ENCODE measurements at places on chromosomes 5 and 9. TPM values are rescaled to one million over a fixed set of nuclear protein-coding genes. Genes with fewer than 3 reads are reported as not detected.

GRCh38 chr9:88259001-88259400, 120.7 kb upstream of the SPATA31C2 start:
- no peaks in the 10 kb centered on the region for H3K36me3 ChIP-seq
- no peak for DNase-seq
- no peak overlapping the region for H3K27ac ChIP-seq
- H3K4me1 ChIP-seq = no peaks in the 10 kb centered on the region

- no peaks in the 10 kb centered on the region for H3K4me1 ChIP-seq
- DNase-seq = no peak
- no peaks in the 10 kb centered on the region for H3K27me3 ChIP-seq
- no peak overlapping the region for H3K27ac ChIP-seq
- no peak overlapping the region for H3K4me3 ChIP-seq
- no peaks in the 10 kb centered on the region for H3K36me3 ChIP-seq
These were observed 71.2 kb upstream of the TBC1D2 start for GRCh38 chr9:98326459-98327248.

The TUBB4B gene
- 86.9 TPM for total RNA-seq

The SLC28A3 gene
- total RNA-seq = 0.39 TPM

The COL5A1 gene
- total RNA-seq = 108 TPM

DNA sequence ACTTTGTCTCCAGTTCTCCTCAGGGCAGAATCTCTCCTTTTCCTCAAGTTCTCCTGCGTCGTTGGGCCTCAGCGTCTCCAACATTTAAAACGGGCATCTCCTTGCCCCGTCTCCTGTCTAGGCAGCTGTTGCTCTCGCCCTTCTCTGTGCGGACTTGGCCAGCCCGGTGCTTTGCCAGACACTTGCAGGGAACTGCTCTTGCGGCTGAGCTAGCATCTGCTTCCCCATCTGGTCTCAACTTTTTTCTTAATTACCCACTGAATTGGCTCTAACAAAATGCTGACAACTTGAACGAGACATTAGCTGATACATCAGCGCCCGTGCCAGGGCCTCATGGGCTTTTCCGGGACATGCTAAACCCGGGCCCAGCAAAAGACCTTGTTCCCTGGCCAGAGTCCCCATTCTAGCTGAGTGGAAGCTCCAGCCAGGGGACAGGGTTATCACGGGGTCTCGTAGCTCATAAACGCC, 25.1 kb downstream of the ZNF618 start:
- H3K36me3 ChIP-seq = no peaks in the 10 kb centered on the region
- DNase-seq = no peak
- no peaks in the 10 kb centered on the region for H3K27me3 ChIP-seq
- peak overlapping the region; percentile 14 for H3K27ac ChIP-seq

DNA sequence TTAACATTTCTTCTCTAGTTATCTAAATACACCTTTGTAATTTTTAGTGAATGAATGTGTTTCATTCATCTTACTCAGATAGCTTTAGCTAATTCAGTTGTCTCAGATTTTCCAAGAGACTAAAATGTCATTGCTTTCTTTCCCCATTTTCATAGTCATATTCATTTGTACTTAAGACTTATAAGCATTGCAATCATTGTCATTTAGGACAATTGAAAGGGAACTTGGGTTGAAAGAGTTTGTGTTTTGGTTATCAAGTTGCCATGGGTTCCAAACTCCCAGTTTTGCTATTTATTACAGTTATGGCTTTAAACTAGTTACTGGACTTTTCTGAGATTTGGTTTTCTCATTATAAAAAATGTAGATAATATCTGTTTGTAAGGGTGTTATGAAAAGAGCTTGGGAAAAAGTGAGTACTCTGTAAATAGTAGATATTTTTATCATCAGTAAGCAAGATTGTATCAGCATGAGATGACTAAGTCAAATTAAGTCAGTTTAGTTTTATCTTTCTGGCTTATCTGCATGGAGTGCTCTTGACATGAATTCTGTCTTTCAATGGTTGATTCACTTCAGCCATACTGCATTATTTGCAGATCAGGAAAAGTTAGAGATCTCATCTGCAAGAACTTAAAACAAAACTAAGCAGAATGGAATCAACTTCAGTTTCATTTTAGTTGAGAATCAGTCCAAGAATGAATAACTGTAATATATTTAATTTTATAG, 107.5 kb downstream of the PBX3 start:
- no peak overlapping the region for H3K4me3 ChIP-seq
- DNase-seq = no peak
- H3K27me3 ChIP-seq = no peaks in the 10 kb centered on the region

GRCh38 chr9:134779640-134780039, 101.0 kb upstream of the FCN2 start:
- H3K36me3 ChIP-seq = peaks cover 4% of the 10 kb centered on the region
- no peak overlapping the region for H3K4me3 ChIP-seq
- H3K27me3 ChIP-seq = no peaks in the 10 kb centered on the region
- H3K4me1 ChIP-seq = no peaks in the 10 kb centered on the region
- DNase-seq = no peak

DNA sequence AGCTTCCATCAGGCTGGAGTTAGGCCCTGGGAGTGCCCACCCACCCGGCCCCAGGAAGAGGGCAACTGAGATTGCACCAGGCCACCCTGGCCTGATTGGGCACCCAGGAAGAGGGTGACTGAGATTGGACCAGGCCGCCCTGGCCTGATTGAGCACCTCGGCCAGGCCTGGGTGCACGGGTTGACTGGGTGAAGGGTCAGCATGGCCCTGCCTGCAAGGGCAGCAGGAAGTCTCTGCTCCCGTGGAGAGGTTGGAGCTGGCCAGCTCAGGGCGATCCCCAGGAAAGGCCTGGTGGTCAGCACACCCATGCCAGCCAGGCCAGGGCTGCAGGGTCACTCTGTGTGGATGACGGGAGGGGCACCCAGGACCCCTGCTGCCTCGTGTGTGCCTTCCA, 11.8 kb downstream of the ADAMTSL2 start:
- H3K4me3 ChIP-seq = no peak overlapping the region
- DNase-seq = no peak
- H3K36me3 ChIP-seq = no peaks in the 10 kb centered on the region
- H3K4me1 ChIP-seq = no peaks in the 10 kb centered on the region
- no peaks in the 10 kb centered on the region for H3K27me3 ChIP-seq
- no peak overlapping the region for H3K27ac ChIP-seq

DNA sequence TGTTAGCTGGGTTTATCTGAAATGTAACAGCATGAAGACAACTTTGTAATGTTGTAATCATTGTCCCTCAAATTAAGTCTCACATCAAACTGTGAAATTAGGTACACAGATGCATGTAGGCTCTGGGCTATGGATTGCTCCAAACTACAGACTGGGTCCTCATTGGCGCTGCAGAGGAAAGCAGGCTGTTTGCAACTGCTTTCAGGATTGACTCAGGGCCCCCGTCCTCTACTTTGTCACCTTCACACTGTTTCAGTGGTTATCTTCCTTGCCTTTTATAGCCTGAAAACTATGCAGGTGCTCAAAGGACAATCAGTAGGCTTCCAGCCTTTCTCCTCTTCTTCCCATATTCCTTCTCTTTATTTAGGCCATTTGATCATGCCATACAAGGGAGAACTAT, 18.0 kb downstream of the GRAMD2B start:
- peaks cover 4% of the 10 kb centered on the region for H3K36me3 ChIP-seq
- peaks cover 11% of the 10 kb centered on the region for H3K4me1 ChIP-seq
- no peak overlapping the region for H3K4me3 ChIP-seq
- no peak overlapping the region for H3K27ac ChIP-seq

GRCh38 chr9:33233626-33234342, 6.2 kb upstream of the SPINK4 start:
- no peaks in the 10 kb centered on the region for H3K4me1 ChIP-seq
- H3K27ac ChIP-seq = no peak overlapping the region
- H3K27me3 ChIP-seq = no peaks in the 10 kb centered on the region
- no peak for DNase-seq
- no peaks in the 10 kb centered on the region for H3K36me3 ChIP-seq

DNA sequence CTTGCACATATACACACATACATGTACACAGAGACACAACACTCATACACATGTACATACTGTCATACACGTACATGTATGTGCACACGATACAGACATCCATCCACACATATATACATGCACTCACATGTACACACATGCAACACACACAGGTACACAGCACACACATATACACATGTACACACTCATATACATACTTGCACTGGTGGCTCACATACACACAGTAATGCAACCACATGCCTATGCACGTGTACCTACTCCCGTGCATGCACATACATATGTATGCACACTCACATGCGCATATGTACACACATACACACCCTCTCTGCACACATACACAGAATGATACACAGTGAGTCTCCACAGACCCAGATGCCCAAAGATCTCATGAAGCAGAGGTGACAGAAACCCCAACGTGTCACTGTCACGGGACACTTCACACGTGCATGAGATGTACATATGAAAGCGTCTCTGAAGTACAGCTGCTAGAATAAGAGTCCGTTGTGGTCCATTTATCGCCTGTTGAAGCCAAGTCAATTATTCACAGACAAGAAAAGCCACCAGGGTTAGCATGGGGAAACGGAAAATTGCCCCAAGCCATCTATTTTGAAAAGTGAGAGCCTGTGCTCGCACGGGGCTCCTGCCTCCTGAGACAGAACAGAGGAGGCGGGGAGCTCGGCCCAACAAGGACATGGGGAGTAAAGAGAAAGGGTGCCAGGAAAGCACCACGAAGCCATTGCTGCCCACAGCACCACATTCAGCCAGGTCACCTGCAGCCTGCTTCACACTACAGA, 24.9 kb downstream of the LPCAT1 start:
- peaks cover 2% of the 10 kb centered on the region for H3K36me3 ChIP-seq
- DNase-seq = no peak
- H3K27ac ChIP-seq = no peak overlapping the region

The GPBP1 gene
- total RNA-seq = 63.0 TPM

- H3K4me1 ChIP-seq = no peaks in the 10 kb centered on the region
- H3K4me3 ChIP-seq = no peak overlapping the region
- H3K27ac ChIP-seq = no peak overlapping the region
- no peaks in the 10 kb centered on the region for H3K27me3 ChIP-seq
These were observed 23.0 kb downstream of the VAV2 start for GRCh38 chr9:133968966-133969617.

The AHRR gene
- total RNA-seq = 1.9 TPM

DNA sequence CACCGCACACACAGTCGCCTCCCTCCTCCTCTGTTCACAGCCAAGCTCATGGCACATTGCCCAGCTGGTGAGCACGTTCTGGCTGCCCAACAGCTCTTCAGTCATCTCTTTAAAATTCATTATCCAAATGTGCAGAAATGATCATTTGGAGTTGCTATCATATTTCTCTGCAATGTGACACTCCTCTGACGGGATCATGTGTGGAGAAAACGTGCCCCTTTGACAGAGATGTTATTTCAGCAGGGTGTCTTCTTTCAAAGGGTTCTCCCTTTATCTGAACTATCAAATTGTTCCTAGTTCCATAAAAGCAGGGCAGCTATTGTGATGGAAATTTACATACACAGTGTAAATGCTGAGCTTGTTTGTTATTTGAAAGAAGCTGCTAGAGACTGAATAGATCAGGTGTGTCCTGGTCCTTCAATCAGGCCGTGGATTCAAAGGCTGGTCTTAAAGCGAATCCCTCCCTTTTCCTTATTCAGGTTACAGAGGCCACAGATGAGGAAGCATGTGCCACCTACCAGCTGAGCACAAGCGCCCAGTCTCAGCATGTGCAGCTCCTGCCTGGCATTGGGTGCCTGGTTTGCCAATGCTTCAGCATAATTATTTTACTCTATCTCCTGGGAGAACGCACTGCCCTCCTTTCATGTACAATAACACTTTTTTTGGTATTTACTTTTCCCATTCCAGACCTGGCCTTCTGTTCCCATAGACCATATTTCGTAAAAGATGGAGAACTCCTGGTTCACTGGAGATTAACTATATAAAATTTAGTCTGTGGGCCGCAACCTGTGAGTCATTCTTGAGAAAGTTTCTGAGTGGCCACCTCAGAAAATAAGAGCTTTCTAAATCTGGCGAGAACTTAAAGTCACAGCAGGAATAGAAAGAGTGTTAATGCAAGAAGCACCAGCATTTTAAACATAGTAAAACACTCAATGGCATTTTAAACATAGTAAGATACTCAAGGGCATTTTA, 433.7 kb downstream of the ENC1 start:
- H3K27ac ChIP-seq = no peak overlapping the region
- no peaks in the 10 kb centered on the region for H3K36me3 ChIP-seq
- DNase-seq = peak; percentile 73
- H3K4me1 ChIP-seq = peaks cover 8% of the 10 kb centered on the region
- no peaks in the 10 kb centered on the region for H3K27me3 ChIP-seq

GRCh38 chr9:136292591-136293448, 11.1 kb downstream of the CCDC187 start:
- H3K27me3 ChIP-seq = no peaks in the 10 kb centered on the region
- H3K4me3 ChIP-seq = no peak overlapping the region
- H3K36me3 ChIP-seq = no peaks in the 10 kb centered on the region
- no peak for DNase-seq
- no peak overlapping the region for H3K27ac ChIP-seq
- H3K4me1 ChIP-seq = no peaks in the 10 kb centered on the region

The WNT8A gene
- total RNA-seq = not detected

DNA sequence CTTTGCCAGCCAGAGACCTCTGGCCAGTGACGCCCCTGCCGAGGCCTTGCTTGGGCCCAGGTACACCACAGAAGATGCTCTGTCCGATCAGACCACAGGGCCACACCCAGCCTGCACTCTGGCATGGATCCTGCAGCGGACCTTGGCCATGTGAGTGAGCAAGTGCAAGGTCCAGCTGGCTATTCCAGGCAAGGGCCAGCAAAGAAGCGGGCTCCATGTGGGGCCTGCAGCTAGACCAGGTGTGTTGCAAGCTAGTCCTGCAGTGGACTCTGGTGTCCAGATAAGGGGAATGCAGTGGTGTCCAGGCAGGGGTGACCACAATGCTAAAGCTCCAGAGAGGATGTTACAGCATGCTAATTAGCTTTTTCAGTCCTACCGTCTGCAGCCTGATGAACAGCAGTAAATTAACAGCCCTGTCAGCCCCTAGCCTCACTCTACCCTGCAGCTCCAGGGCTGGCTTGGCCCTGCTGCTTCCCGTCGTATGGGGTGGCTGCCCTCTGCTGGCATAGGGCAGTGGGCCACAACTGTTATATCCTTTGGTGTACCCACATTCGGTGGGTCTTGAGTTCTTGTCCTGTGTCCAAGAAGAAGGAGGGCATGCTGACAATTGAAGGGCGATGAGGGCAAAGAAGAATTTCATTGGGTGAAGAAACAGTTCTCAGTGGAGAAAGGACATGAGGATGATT, 284.5 kb upstream of the POU5F2 start:
- no peaks in the 10 kb centered on the region for H3K36me3 ChIP-seq
- no peaks in the 10 kb centered on the region for H3K4me1 ChIP-seq

DNA sequence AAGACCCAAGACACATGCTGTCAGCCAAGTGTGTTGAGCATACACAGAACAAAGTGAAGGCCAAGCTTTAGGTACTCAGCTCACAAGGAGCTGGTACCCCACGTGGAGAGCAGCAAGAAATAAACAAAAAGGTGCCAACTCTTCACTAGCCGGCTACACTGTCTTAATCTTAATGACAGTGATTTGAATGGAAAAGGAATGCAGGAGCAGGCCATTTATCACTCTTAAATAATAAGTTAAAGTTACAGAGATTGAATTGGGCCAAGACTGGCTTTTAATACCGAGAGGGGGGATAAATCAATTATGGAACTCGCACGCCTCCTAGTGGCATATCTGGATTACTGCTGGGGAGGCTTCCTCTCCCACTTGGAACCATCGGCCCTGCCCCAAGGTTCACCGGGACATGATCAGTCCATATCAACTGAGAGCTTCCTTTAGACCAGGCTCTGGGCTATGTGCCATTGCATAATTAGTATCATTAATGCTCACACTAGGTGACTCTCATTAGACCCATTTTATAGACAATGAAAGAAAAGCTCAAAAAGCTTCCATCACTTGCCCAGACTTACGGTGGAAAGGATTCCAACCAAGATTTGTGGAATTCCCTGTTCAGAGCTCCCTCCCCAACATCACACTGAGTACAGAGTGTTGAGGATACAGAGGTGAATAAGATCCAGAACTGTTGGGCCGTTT, 94.0 kb downstream of the ACTL7B start:
- DNase-seq = peak; percentile 57
- no peaks in the 10 kb centered on the region for H3K4me1 ChIP-seq
- H3K27me3 ChIP-seq = no peaks in the 10 kb centered on the region
- H3K27ac ChIP-seq = no peak overlapping the region
- no peaks in the 10 kb centered on the region for H3K36me3 ChIP-seq

All from aorta (tissue), 5 donors.